ENCODE measurements at places on chromosomes 13 and 19.

GRCh38 chr13:51843529-51843928, 1.4 kb downstream of the TMEM272 start:
- no peak for DNase-seq

DNA sequence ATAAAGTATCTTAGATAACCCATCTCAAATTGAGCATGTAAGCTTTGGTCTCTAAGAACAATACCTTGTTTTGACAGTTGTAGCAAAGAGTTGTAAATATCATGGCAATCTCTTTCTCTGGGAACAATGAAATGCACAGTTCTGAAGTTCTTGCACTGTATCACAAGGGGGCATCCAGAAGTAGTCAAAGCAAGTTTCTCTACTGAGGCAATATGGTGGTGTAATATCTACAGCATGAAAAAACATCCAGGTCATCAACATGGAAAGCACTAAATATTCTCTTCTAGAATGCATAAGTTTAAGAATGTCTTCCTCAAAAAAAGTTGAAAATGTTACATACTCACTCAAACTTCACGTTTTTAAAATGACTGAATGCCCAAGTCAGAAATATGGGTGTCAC, 19.6 kb downstream of the MTMR6 start:
- no peak for DNase-seq

DNA sequence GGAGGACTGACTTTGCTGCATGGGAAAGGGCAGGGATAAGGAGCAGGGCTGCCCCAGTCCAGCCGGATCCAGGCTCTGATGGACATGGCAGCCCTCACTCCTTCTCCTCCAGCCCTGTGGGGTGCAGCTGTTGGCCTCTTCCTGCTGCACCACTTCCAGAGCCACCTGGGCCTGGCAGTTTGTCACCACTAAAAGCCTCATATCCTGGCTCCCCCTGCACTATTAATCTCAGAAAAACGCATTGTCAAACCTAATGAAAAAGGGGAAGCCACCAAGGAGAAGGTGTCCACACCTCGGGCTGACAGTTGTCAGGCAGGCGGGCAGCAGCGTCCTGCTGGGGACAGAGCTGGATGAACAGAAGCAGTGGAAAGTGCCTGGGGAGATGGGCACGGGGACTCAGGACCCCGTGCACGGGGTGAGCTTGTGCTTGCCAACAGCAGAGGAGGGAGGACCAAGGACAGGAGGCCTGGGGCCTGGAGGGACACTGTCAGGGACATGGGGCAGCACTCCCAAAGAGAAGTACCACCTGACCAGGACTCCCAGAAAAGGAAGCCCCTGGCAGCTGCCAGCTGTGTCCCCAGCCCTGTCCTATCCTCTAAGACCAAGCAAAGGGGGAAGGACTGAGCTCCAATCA, 151.1 kb upstream of the TSHZ3 start:
- DNase-seq: no peak

- no peak for DNase-seq
These were observed 9.0 kb upstream of the ATXN8OS start for GRCh38 chr13:70098669-70099068.

DNA sequence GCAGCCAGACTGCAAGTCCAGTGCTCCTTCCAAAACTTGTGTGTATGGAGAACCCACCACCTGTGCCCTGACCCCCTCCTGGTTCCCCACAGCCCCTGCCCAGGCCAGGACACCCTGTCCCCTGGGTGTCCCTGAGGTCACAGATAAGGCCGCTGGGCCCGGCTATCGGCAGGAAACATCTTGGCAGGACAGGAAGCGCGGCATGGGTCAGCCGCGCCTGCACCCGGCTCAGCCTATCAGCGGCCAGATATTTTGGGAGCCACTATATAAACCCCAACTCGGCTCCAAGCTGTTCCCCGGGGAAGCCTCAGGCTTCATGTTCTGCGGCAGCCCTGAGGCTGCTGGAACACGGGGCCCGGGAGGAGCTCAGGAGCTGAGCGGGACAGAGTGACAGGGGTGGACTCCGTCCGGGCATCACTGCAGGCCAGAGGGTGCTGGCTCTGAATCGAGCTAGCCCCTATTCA, 60.8 kb downstream of the AP1M1 start:
- no peak for DNase-seq

GRCh38 chr19:42226886-42227285, 6.8 kb downstream of the ZNF526 start:
- no peak for DNase-seq

DNA sequence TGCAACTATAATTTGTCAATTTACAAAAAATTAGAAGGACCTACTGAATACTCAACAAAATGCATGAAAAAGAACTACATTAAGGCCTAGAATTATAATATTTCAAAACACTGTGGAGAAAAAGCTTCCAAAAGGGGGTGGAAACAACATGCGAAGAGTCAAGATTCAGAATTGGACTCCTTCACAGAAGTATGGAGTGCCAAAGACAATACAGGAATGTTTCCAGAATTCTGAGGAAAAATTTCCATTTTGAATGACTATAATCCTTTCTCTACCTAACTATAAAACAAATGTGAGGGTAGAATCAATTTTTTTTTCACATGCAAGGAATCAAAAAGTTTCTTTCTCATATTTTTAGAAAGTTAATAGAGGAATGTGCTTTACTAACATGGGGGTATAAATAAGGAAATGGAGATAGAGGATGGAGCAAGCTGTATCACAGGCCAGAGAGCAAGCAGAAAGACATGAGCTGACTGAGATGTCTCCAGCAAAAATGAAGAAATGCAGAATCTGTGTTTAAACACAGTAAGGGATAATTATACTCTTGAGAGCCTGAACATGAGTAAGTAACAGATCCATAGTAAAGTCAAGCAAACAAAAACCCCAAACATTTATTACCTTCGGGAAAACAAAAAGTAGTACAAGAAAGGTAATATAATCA, 39.5 kb upstream of the SMAD9 start:
- no peak for DNase-seq

DNA sequence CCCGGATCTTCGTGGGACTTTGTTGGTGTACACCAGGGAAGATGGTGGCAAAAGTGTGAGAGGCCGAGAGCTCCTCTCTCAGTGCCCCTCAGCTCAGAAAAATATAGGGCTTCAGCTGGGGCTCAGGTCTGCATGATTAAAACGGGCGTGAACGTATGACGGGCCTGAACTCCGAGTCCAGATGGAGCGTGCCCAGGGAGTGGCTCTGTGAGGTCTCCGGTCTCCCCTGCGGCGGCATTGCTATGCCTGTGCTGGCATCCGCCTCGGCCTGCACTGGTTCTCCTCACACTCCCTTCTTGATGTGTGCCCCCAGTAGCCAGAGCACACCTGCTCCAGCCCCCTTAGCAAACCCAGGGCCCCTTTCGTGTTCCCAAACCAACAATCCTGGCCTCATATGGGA, 82.0 kb downstream of the TEX29 start:
- DNase-seq: no peak

DNA sequence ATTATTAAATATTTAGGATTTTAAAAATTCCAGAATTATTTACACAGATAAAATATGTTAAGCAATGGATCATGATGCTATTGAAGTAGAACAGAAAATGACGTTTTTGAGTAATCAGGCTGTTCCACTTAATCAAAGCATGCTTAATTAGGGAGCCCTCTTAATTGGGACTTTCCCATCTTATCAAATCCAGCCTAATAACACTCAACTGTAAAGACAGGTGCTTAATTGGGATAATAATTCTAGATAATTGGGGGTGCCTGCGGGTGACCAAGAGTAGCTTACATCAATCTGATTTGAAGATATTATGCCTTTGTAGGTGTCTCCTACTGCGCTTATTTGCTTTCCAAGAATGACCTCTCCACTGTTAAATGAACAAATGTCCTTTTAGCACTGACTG, 742.2 kb upstream of the SLITRK6 start:
- DNase-seq: no peak

GRCh38 chr19:48283908-48284307, 14.0 kb downstream of the ZNF114 start:
- no peak for DNase-seq

DNA sequence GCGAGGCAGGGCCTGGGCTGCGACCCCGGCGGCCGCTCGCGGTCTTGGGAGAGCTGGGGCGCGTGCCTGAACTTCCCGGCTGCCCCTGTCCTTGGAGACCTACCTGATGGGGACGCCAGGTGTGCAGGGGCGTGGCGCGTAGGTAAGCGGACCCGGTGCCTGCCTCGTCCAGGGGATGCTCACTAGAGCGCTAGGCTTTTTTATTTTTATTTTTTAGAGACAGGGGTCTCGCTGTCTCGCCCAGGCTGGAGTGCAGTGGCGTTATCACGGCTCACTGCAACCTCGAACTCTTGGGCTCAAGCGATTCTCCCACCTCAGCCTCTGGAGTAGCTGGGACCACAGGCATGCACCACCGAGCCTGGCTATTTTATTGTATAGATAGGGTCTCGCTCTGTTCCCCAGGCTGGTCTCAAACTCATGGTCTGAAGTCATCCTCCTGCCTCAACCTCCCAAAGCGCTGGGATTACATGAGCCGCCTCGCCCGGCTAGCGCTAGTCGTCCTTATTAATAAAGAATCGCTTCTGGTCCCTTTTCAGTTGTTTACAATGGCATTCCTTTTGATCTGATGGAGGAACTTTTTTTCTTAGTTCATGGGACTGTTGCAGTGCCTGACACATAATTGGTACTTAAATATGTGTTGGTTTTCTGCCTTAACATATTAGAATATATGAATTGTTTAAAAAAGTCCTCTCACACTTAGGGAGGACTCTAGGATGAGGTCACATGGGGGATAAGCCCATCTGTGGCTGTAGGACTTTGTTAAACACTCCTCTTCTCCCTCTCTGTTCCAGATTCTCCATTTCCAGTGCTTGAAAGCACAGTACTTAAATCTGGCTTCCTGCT, 812 bp downstream of the DPY19L3 start:
- DNase-seq: no peak

- no peak for DNase-seq
These were observed 393.6 kb downstream of the TDRD3 start for GRCh38 chr13:60790620-60791019.

DNA sequence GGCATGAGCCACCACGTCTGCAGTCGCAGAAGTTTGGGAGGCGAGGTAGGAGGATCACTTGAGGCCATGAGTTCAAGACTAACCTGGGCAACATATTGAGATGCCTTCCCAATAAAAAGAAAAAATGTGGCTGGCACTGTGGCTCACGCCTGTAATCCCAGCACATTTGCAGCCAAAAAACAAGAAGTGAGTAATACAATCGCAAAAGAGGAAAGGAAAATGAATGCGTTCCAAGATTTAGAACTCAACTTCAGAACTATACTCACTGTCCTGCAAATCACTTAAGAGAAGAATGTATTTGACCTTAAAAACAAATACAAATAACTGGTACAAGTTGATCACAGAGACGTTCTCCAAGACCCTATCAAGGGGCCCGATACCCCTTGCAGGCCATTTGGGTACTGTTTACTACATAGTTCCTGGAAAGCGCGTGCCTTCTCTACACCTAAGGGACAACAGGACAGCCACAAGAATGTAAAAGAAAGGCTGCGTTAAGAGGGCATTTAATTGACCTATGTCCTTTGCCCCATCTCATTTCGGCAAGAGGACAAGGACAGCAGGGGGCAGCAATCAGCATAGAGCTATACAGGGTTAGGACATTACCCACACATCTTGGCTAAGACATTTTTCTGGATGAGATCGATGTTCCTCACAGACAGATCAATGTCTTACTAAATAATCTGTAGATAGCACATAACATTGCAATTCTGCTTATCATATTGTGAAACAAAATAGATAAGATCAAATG, 41.3 kb downstream of the FLT3 start:
- no peak for DNase-seq

DNA sequence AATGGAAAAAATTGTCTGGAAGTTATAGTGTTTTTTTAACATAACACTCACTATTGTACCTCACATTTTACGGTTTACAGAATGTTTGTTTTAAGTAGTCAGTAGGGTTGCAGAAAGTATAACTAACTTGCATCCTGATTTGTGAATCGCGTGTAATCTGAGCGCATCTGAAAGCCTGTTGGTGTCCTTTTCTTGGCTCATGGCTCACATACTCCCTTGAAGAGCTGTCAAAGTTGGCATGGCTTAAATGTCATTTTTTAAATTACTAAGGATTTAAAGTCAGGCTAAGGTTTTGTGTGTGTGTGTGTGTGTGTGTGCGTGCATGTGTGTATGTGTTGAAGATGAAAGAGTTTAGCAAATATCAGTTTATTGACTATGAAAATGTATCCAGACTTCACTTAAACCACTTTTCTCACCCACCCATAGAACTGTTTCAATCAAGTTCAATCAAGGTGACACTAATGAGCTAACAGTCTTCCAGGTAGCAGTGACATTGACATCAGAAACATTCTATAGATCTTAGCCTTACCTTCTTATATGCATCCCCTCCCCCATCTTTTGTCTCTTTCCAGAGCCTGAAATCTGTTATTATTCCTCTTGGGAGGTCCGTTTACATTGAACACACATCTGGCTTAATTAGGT, 480.4 kb upstream of the SGCG start:
- DNase-seq: no peak

DNA sequence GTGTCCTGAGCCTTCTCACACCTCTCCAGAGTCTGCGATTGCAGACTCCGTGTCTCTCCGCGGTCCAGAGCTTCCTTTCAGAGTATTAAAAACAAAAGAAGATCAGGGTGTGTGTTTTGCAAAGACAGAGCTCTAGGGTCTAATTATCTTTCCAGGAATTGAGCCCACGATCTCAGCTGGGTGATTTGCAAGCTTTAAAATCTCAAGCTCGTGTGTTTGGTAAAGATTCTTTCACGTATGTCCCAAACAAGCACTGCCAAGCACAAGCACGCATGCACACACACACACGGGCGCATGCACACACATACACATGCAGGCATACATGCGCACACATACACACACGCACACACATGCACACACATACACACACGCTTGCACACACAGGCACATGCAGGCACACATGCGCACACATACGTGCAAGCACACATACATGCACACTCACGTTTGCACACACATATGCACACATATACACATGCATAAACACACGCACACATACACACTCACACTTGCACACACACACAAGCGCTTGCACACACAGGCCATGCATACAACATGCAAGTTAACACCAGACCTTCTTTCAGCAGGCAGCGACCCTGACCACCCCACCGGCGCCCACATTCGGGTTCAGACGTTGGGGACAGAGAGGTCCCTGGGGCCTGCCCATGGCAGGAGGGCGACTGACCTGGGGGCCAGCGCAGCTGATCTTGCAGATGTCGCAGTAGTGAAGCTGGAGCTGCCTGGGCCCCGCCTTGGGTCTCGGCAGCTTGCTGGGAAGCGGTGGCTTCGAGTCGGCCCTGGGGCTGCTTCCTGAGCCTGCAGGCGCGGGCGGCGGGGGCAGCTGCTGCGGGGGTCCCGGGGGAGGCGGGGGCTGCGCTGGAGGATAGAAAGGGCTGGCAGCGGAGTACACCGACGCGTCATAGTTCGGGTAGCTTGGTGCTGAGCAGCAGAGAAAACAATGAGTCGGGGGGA, 37.9 kb downstream of the ZFR2 start:
- DNase-seq: no peak

DNA sequence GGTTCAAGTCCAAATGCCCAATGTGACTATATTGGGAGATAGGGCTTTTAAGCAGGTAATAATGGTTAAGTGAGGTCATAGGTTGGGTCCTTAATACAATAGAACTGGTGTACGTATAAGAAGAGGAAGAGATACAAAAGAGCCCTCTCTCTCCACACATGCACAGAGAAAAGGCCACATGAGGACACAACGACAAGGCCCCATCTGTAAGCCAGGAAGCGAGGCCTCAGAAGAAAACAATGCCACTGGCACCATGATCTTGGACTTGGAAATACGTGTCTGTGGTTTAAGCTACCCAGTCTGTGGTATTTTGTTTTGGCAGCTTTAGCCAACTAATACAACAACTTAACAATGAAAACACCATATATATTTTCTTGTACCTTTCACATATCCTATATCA, 23.4 kb upstream of the RFC3 start:
- DNase-seq: no peak
